ENCODE measurements at places on chromosomes 5 and 9. TPM values are rescaled to one million over a fixed set of nuclear protein-coding genes. Genes with fewer than 3 reads are reported as not detected.

CCL21 gene
- total RNA-seq, result not detected

GRXCR2 gene
- total RNA-seq, result not detected

OCLN gene
- total RNA-seq, result 0.75 TPM

PELO gene
- total RNA-seq, result 22.3 TPM

SCGB3A2 gene
- not detected for total RNA-seq

CHSY3 gene
- 1.7 TPM for total RNA-seq

MARCOL gene
- not detected for total RNA-seq

SLC6A19 gene
- not detected for total RNA-seq

SUSD3 gene
- total RNA-seq, result not detected

SET gene
- 177 TPM for total RNA-seq

SLC34A1 gene
- not detected for total RNA-seq

GIN1 gene
- total RNA-seq, result 4.6 TPM

NEUROG1 gene
- total RNA-seq, result not detected

CDO1 gene
- total RNA-seq, result 21.6 TPM

GABRA6 gene
- total RNA-seq, result not detected

All from gastrocnemius medialis (tissue), 4 donors.